Omental fat pad (tissue), 4 donors: ENCODE measurements at places on chromosomes 2 and 18. TPM values are rescaled to one million over a fixed set of nuclear protein-coding genes. Genes with fewer than 3 reads are reported as not detected.
A peak's percentile ranks its signal among the peaks of the same experiment; 100 is the strongest.

DNA sequence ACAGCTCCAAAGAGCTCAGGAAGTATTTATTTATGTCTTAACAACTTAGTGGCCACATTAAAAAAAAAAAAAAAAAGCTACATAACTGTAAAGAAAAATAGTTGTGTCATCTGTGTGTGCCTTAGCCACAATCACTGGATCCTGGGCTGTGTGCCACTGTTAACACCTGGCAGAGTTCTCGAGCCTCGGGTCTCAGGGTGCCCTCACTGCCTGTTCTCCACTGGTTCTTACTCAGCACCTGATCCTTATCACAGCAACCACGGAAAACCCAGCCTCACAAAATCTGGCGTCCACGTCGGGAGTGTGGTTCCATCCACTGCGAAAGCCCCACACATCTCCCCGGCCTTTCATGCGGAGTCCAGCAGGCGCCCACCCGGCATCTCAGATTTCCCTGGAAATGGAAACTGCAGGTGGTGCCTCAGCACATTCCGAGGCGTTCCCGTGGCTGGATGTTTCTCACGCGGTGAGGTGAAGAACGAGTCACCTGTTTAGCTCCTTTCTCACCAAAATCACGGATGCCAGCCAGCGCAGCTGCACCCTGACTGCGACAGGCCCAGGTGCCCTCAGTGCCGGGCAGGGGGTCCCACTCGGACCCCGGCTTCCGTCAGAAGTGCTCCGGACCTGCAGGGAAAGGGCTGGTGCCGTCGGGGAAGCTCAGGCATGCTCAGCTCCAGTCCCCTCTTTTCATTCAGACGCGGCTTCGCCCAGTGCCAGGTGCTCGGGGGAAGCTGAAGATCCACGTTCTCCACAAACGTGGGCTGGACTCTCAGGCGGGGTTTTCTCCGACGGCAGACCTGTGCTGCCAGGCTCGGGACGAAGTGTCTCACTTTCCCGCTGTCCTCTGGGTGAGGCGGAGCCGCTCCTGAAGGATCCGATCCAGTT lies 198.7 kb upstream of the SALL3 start:
- no peak for DNase-seq

- no peak for DNase-seq
Measured at GRCh38 chr2:228447266-228447915, 265.9 kb upstream of the SPHKAP start.

- no peak for DNase-seq
Measured at GRCh38 chr2:161243312-161243711, 64.9 kb upstream of the PSMD14 start.

GRCh38 chr2:120656273-120656950 lies 79.3 kb upstream of the GLI2 start:
- no peak for DNase-seq

GRCh38 chr2:72211777-72212485 lies 64.3 kb upstream of the CYP26B1 start:
- DNase-seq = no peak

GRCh38 chr2:138831691-138832090 lies 51.5 kb upstream of the NXPH2 start:
- DNase-seq = no peak

- no peak for DNase-seq
Measured at GRCh38 chr2:67008155-67008554, 389.0 kb upstream of the ETAA1 start.

GRCh38 chr2:104849618-104850141 lies 4.2 kb upstream of the POU3F3 start:
- DNase-seq = no peak

- no peak for DNase-seq
Measured at GRCh38 chr2:156708051-156708450, 271.9 kb downstream of the GPD2 start.

DNA sequence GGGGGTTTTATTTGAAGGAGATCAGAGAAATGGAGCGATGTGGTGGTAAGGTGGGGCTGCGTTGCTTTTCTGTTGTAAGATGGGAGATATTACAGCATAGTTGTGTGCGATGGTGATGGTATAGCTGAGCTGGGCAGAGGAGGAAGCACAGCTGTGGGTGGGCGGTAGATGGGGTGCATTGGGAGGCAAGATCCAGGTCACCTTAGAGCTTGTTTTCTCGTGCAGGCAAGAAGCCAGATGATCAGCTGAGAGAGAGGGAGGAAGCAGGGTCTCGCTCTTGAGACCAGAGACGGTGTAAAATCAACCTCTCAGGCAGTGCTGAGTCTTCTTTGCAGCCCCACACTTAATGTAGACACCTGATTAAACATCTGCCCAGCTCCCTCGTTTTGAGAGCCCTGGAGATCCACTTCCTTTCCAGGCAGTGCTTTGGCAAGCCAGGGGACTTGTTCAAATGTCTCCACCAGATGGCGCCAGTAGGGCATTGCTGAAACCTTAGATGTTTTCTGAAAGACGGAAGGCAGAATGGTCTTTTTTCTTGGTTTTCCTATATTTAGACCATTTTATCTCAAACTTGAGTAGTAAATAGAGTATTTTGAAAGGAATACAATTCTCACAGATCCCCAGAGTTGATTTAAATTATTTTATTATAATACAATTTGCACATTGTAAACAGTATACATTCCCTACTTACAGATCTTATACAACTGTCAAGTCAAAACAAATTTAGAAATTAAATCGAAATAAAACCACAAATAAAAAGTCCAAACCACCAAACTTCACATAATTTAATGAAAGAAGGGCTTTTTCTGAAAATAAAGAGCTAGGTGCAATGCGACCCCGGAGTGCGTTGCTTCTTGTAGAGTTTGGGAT lies 21.1 kb upstream of the LYPD6B start:
- DNase-seq = peak; percentile 74

- DNase-seq = peak; percentile 84
Measured at GRCh38 chr2:18387441-18388206, 172.8 kb downstream of the RDH14 start.

- DNase-seq = no peak
Measured at GRCh38 chr2:98327776-98328175, 18.5 kb upstream of the CNGA3 start.

DNA sequence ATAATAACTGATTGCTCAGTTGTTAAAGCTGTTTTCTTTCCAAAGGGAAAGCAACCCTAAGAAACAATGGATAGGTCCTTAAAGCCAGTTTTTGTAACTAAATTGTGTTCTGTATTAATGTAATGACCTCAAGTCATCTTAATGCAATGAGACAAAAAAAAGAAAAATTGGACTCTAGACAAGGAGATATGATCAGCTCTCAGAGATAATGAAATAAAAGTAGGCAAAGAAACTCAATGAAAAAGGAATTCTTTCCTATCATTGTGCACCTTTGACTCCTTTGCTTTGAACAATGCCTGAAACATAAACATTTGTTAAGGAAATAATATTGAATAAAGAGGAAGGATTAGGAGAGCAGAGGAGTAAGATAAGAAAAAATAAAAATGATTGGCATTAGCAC lies 86.1 kb downstream of the RIT2 start:
- no peak for DNase-seq

DNA sequence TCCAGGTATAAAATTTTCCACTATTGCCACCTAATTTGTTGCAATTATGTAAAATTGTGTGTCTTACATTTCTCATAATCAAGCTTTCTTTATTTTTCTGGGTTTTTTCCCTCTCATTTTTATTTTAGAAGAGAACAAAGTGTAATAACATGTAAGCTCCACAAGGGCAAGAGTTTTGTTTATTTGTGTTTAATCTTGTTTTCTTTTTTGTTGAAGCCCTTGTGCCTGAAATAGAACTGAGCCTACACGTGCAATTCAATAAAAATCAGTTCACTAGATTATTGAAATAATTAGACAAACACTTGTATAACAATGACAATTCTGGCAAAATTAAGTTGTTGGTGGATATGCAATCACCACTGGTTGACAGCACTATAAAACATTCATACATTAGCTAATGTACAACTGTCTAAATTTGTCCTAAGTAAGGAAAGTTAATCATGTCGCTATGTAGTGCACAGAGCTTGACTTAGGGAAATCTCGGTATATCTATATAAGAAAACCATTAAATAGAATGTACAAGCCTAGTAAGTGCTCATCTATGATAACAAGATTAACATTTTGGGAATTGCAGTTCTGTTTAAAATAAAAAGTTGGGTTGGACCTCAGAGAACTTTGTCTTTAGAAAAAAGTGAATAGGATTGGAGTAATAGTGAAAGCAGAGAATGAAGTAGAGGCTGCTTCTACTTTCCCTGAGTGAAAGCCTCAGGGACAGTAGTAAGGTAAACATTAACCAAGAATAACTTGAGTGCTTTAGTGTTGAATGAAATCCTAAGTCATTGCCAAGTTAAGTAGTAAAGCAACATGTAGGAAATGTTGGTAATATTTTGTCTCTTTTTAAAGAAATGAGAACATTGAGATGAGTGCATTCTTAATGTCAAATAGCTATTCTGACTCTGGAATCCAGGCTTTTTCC lies 37.4 kb upstream of the NOL4 start:
- no peak for DNase-seq

GRCh38 chr2:70939839-70940580 lies 4.3 kb downstream of the ATP6V1B1 start:
- DNase-seq = no peak

- DNase-seq = no peak
Measured at GRCh38 chr2:202671317-202672035, 36.7 kb downstream of the FAM117B start.

- DNase-seq = no peak
Measured at GRCh38 chr2:136116813-136117390, 1.0 kb downstream of the CXCR4 start.

- no peak for DNase-seq
Measured at GRCh38 chr2:79835911-79836310, 323.1 kb downstream of the CTNNA2 start.

- DNase-seq = no peak
Measured at GRCh38 chr18:64149916-64150438, 1.1 kb upstream of the LINC00305 start.

DNA sequence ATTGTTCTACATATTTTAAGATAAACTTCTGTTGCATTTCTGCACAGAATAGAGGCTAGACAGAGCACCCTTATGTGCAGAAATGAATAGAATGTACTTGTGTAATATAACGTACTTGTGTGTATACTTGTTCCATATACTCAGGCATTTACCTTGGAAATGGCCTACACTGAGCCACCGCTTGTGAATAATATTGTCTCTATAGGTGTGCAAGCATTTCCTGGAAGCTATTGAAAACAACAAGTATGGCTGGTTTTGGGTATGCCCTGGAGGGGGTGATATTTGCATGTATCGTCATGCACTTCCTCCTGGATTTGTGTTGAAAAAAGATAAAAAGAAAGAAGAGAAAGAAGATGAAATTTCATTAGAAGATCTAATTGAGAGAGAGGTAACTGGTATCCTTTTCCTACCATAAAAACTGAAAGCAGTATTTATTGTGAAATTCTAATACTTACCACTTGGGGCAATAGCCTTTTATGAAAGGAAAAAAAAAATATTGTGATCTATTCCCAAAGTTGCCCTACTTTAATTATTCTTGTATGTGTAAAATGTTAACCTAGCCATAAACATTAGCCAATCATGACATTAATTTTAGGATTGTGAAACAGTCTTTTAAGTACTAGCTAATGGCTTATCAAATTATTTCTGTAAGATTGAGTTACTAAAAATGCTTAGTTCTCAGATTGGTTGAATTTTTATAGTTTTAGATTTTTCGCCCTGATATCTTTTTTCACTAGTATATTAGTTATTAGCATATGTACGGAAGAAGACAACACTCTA lies 18.0 kb downstream of the ZC3H15 start:
- no peak for DNase-seq

- DNase-seq = no peak
Measured at GRCh38 chr2:229252280-229252679, 18.8 kb downstream of the PID1 start.

- DNase-seq = no peak
Measured at GRCh38 chr2:100603414-100603813, 40.6 kb downstream of the PDCL3 start.

- no peak for DNase-seq
Measured at GRCh38 chr2:144648837-144649465, 129.0 kb upstream of the ZEB2 start.

DNA sequence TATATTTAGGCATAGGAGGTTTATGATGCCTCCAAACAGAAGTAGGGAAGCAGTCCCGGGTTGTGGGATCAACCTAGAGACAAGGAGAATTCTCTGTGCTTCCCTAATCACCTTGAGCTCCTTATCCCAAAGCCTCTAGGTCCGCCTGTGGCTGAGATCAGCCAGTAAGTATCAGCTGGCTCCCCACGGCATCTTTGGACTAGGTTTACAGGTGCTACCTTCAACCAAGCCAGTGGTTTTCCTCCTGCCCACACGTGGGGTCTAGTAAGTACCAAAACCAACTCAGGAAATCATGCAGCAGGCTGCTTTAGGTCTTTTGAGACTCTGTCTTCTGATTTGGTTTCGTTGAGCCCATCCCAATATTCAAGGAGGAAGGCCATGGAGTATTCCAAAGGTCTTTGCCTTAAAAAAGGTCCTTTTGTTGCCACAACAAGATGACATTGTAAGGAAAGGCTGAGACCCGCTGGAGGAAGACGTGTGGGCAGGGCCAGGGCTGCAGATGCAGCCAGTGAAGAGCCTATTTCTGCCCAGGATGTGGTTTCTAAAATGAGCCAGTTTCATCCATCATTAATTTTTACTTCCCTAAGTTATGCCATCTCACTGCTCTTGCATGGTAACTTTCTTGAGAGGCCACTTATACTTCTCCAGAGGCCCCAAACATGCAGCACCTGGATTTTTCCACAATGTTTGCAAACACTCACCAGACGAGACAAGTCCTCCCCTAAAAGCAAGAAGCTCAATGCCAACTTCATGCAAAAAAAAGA lies 248.7 kb downstream of the RNF152 start:
- DNase-seq = no peak

- DNase-seq = no peak
Measured at GRCh38 chr18:3456686-3457069, 6.7 kb downstream of the TGIF1 start.

DNA sequence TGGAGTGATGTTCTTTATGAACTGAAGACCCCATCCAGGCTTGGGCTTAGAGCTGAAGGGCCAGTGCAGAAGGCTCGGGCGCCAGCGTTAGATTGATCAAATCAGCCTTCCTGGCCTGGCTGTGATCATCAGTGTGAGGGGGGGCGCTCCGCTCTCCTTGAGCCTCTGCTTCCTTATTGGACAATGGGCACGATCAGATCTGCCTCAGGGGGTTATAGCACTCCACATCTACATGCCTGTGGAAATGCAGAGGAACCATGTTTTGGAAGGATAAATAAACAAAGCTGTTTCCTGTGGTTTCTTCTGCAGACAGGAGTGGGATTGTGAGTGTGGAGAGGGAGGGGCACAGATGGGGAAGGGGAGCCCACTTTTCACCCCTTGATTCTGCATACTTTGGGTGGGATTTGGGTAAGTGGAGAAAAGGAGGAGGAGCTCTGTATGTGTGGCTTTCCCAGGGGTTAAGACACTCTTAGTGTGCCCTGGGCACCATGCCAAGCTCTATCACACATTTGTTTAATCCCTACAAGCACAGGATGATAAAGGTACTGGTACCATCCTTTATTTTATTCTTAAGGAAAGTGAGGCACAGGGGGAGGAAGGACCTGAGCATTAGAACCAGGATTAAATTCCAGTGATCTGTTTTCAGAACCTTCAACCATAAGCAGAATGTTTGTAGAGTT lies 150.5 kb downstream of the EN1 start:
- DNase-seq = no peak

The DNAJC5G gene
- 0.79 TPM for total RNA-seq

The DCDC2C gene
- not detected for total RNA-seq

The MXD1 gene
- total RNA-seq = 13.0 TPM

The GPR39 gene
- not detected for total RNA-seq

The HSPD1 gene
- 396 TPM for total RNA-seq

The DDX18 gene
- total RNA-seq = 55.3 TPM

The CAMKMT gene
- total RNA-seq = 8.2 TPM

The TBC1D8 gene
- total RNA-seq = 28.4 TPM

The CDH20 gene
- total RNA-seq = 0.63 TPM

The SEMA4F gene
- 7.3 TPM for total RNA-seq

The ALPP gene
- total RNA-seq = not detected

The ASXL3 gene
- 0.65 TPM for total RNA-seq

The ACTG2 gene
- total RNA-seq = 7.5 TPM
